ENCODE measurements at places on chromosomes 16 and 17.
A peak's percentile ranks its signal among the peaks of the same experiment; 100 is the strongest.

- DNase-seq: no peak
Observed at GRCh38 chr17:50629902-50630301, 4.8 kb upstream of the ABCC3 start.

DNA sequence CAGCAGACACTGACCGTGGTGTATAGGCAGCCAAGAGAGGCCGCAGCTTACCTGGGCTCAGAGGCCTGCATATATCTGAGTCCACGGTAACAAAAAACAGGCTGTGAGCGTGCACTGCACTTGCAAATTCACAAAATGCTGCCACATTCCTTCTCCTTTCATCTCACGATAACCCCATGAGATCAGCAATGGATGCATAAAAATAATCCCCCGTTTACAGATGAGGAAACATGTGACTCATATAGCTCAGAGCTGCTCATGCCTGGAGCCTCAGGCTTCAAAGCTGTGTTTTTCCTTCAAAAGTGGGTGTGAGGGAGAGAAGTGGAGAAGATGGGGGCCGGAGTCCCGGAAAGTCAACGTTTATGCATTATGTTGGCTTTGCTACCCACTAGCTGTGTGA is 118.3 kb upstream of the FOXF1 start:
- DNase-seq: no peak

GRCh38 chr17:40517286-40517662 is 15.9 kb upstream of the TNS4 start:
- DNase-seq: no peak

DNA sequence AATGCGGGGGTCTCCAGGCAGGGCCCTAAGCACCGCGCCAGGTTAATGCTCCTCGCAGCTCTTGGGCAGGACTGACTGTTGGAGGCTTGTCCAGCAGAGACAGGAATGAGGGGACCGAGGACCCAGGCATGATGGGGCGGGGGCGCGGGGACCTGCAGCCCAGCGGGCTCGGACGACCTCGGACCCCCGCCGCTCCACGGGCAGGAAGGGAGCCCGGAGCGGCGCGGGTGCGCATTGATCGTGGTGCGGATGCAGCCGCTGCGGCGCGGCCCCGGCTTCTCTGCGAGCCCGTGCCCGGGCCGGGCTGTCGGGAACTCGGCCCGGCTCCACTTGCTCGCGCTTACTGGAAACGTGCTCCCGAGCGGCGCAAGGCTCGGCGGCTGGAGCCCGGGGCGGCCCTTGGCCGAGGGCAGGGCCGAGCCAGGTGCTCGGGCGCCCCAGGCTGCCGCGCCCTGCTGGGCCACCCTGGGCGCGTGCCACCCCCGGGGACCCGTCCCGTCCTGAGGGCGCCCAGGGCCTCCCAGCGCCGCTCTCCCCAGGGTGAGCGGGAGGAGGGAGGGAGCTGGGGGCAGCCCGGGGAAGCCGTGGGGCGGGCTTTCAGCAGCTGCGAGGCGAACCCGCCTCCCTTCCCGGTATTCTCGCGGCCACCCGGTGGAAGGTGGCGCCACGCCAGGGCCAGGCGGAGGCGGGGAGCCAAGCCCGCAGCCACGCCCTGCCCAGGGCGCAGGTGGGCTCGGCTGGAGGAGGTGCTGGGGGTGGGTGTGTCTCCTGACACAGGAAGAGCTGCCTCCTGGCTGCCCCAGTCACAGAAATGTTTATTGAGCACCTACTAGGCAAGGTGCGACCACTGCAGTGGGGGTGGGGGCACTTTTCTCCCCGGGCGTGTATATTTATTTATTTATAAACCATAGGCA is 45.9 kb downstream of the SOCS3 start:
- DNase-seq: peak; percentile 47

- no peak for DNase-seq
Observed at GRCh38 chr16:23016368-23016767, 132.9 kb downstream of the USP31 start.

DNA sequence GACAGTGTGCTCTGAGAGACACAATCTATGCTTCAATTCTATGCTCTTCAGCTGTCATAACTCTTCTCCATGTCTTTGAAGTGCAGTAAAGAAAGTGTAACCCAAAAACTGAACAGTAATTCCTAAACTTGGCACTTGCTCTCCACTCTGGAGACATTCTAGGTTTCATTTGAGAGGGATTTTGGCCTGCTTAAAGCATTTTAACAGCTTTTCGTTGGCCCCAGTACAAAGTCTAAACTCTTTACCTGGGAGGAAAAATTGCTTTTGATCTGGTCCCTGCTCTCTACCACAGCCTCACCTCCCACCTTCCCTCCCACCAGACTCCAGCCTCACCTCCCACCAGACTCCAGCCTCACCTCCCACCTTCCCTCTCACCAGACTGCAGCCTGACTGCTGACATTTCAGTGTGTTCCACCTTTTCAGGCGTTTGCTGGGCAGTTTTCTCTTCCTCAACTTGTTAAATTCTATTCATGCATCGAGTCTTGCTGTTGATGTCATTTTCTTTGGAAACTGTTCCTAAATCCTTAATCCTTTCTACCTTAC is 132.6 kb downstream of the RPTOR start:
- no peak for DNase-seq

GRCh38 chr16:30063278-30063892 is 2.2 kb upstream of the ALDOA start:
- DNase-seq: no peak

GRCh38 chr16:2529961-2530628 is 1.1 kb downstream of the CEMP1 start:
- DNase-seq: no peak

GRCh38 chr17:8186787-8187516 is 3.0 kb downstream of the BORCS6 start:
- peak; percentile 75 for DNase-seq

GRCh38 chr17:32615326-32615725 is 128.5 kb downstream of the CDK5R1 start:
- no peak for DNase-seq
